Head of caudate nucleus (tissue), 42 donors: ENCODE measurements at places on chromosomes 1 and 21.

DNA sequence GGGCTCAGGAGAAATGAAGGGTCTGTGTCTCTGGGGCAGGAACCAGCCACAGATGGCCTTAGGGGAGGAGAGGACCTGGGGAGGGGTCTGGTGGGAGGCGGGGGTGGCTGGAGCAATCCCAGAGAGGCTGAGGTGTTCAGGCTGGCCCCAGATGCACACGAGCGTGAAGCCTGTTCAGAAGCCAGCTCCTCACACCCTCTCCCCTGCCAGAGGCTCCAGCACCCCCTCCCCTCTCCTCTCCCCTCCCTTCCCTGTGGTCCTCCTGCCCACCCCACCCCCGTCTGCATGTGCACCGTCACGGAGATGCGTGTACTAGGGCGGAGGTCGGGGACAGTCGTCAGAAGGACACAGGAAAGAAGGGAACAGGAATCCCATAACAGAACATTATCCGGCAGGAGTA lies 115.0 kb upstream of the COL6A1 start:
- no peak for DNase-seq

DNA sequence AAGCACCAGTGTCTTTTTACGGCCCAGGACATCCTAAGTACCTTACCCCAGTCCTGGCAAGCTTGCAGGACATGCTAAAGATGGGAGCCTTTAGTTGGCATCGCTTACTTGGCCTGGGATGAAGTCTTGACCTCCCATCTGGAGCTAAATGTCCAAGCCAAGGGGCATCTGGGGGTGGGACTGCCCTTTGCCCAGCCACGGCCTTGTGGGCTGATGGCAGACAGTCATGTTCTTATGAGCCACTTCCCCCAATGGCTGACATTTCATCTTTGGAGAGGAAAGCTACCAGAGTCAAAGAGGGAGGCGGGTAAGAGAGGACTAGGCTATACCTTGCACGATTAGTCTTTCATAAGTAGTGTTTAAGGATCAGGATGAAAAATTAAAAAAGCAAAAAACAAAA lies 32.2 kb downstream of the OPTC start:
- no peak for DNase-seq

GRCh38 chr1:235920596-235921375 lies 54.1 kb upstream of the LYST start:
- no peak for DNase-seq

- DNase-seq: no peak
Measured at GRCh38 chr1:58573705-58574591, 3.1 kb downstream of the TACSTD2 start.

- no peak for DNase-seq
Measured at GRCh38 chr1:178137238-178137637, 43.3 kb downstream of the RASAL2 start.

DNA sequence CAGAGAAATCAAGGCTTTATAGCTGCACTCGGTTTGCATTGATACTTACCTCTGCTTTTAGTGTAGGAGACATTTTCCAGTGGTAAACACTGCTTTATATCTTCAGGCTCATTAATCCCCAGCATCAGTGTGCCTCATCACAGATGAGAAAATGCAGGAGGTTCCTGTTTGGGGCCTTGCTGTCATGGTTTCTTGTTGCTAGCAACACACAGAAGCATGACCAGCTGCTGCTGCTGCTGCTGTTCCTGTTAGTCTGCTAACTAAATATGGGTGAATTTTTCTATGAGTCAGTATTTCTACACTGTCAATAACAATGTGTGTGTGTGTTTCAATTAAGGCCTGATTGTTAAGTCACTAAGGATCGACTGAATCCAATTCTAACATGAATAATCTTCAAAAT lies 85.8 kb upstream of the RGS1 start:
- DNase-seq: no peak

GRCh38 chr1:86447198-86447790 lies 21.4 kb upstream of the CLCA1 start:
- peak; percentile 68 for DNase-seq

GRCh38 chr1:214018386-214019268 lies 30.9 kb downstream of the PROX1 start:
- DNase-seq: no peak

GRCh38 chr1:74531796-74532195 lies 19.4 kb upstream of the LRRC53 start:
- no peak for DNase-seq

DNA sequence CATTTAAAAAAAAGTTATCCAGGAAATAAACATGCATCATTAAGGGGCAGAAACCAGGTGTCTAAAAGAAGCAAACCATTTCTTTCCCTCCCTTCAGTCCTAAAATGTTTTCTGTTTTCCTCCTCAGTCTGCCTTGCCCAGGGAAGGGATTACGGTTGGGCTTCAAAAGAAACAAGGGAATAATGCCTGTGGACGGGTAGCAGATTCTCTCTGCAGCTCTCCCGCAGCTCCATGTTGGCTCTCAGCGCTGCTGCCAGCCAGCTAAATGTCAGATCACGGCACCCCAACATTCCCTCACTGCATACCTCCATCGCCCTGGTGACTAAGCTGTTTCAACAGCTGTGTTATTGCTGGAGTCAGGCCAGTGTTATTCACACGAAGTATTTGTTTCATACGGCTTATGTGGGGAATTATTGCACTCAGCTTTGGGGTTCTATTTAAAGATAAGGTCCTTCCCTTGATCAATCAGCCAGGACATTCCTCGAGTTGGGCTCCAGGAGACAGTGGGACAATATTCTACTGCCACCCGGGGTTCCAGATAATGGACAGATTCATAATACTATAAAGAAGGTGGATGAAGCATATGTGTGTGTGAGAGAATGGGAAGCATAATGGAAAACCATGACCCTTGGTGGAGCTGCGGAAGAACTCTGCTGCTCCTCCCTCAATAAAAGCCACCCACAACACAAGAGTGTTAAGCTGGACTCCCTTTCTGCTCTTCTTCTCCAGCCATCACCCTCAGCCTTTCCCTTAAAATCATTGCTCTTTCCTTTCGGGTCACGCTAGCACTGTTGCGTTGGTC lies 58.2 kb downstream of the WLS start:
- DNase-seq: no peak

- no peak for DNase-seq
Measured at GRCh38 chr1:94031154-94031553, 89.8 kb downstream of the ABCA4 start.

- DNase-seq: no peak
Measured at GRCh38 chr1:230870916-230871315, 2.6 kb upstream of the C1orf198 start.

DNA sequence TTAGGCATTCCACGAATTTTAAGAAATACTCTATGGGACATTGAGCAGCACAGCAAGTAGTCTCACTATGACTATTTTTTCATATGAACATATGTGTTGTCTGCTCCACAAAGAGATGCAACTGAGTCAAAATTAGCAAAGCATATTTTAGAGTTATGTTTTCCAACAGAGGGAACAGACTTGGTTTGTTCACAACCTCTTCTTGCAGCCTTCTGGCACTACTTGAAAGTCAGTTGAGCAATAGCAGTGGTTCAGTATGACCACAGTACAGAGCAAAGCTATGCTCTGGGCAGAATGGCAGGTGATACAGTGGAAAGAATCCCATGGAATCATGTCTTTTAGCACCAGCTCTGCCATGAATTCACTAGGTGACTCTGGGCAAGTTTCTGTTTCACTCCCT lies 5.2 kb downstream of the CCN1 start:
- DNase-seq: no peak

DNA sequence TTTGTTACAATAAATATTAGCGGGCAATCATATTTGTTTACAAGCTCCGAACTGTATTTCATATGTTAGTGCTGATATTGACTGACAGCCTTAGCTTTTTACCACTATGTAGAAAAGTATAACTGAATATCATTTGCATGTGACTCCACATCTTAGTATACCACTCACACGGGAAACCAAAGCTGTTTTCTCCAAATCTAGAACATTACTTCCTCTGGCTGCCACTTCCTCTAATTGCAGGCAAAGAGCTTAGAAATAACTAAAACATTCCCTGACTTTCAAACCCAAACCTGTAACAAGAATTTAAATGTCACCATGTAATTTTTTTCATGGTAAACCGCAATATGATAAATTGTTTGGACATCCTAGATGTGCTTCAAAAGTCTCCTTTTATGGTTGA lies 174.7 kb downstream of the LBR start:
- no peak for DNase-seq

GRCh38 chr1:227771771-227772170 lies 36.5 kb downstream of the SNAP47 start:
- no peak for DNase-seq

- no peak for DNase-seq
Measured at GRCh38 chr1:28329395-28330153, 734 bp downstream of the MED18 start.

- DNase-seq: no peak
Measured at GRCh38 chr1:160646180-160646579, 664 bp downstream of the SLAMF1 start.

GRCh38 chr1:239417221-239417620 lies 30.9 kb downstream of the CHRM3 start:
- DNase-seq: no peak

GRCh38 chr1:183961132-183961531 lies 76.4 kb downstream of the COLGALT2 start:
- DNase-seq: no peak

DNA sequence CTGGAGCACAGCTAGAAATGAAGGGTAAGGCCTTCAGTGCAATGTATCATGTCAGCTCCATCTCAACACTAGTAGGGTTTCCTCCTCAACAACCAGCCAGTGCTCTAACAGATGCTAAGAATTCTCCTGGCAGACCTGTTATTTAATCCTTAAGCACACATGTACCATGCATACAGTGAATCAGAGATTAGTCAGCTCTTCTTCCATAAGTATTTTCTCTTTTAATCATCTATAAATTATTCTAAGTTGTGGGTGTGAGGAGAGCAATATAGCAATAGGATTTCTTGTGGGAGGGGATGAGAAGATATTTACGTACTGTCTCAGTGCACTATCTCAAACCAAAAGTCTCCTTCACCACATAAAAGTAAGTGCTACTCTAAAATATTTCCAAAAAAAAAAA lies 95.3 kb downstream of the COP1 start:
- no peak for DNase-seq

GRCh38 chr1:71835442-71835813 lies 446.9 kb downstream of the NEGR1 start:
- no peak for DNase-seq

- DNase-seq: no peak
Measured at GRCh38 chr1:12764016-12764415, 9.5 kb upstream of the PRAMEF12 start.

- no peak for DNase-seq
Measured at GRCh38 chr1:164712131-164713036, 153.4 kb downstream of the PBX1 start.

- no peak for DNase-seq
Measured at GRCh38 chr1:182139496-182139895, 78.0 kb upstream of the ZNF648 start.

DNA sequence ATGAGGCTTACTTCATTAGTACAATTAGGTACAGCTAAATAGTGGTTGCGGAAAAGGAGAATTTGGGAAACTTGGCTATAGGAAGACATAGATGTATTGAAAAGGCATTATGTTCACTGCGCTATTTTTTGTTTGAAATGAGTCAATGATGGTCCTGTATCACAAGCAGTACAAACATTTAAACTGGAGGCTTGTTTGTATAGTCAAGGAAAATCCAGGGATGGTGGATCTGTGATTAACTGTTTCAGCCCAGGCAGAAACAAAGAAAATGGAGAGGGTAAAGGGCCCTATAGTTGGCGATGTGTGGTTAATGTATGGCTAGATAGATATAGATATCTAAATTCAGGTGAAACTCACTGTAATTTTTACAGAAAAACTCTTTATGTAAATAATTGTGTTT lies 79.9 kb downstream of the CLIC4 start:
- no peak for DNase-seq

DNA sequence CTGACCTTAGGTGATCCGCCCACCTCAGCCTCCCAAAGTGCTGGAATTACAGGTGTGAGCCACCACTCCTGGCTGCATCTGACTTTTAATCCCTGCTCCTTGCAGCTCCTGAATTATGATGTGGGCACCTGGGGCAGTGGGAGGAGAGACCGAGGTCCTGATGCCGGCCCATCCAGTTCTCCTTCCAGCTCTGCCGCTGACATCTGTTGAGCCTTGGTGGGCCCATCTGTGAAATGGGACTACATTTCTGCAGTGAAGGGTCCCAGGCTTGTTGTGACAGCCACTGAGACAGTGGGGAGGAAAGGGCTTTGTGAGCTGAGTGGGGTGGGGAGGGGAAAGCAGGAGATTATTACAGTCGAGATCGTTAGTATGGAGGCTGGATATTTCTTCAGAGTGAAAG lies 11.8 kb downstream of the PLA2G2F start:
- DNase-seq: peak; percentile 2

- no peak for DNase-seq
Measured at GRCh38 chr1:186404454-186405051, 28.9 kb downstream of the ODR4 start.

GRCh38 chr21:44583800-44584147 lies 3.4 kb upstream of the KRTAP10-5 start:
- DNase-seq: no peak

- no peak for DNase-seq
Measured at GRCh38 chr1:203539831-203540546, 46.0 kb downstream of the OPTC start.

GRCh38 chr1:242002072-242002471 lies 3.2 kb upstream of the MAP1LC3C start:
- no peak for DNase-seq

DNA sequence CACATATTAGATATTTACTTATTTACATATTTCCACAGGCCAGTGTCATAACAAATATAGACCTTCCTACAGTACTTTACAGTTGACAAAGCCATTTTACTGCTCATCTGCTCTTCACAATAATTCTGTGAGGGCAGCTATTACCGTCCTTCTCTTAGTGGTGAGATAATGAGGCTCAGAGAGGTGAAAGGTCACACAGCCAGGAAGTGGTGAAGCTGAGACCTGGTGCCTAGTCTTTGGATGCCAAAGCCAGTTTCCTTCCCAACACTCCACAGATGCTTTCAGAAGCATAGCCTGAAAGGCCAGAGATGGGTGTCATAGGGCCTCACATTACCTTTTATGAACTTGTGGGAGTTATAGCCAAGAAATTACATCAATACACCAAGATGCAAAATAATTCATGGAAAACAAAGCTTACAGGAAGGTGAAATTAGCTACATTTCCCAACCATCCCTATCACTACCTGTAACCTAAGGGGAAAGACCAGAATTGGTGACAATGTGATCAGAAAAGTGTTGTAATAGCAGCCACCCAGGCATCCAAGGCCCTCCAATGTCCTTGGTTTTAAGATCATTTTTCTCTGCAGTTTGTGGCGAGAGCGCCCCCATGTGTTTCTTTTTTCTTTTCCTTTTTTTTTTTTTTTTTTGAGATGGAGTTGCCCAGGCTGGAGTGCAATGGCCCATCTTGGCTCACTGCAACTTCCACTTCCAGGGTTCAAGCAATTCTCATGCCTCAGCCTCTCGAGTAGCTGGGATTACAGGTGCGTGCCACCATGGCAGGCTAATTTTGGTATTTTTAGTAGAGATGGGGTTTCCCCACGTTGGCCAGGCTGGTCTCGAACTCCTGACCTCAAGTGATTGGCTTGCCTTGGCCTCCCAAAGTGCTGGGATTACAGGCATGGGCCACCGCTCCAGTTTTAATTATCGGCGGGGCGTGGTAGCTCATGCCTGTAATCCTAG lies 26.5 kb upstream of the RPL11 start:
- no peak for DNase-seq

- no peak for DNase-seq
Measured at GRCh38 chr1:33317354-33317753, 3.5 kb downstream of the A3GALT2 start.

GRCh38 chr1:233328142-233328921 lies 808 bp downstream of the MAP3K21 start:
- DNase-seq: no peak

- DNase-seq: no peak
Measured at GRCh38 chr1:113141650-113142473, 68.9 kb downstream of the LRIG2 start.

GRCh38 chr1:165075725-165076370 lies 280.7 kb downstream of the LMX1A start:
- DNase-seq: no peak
